ENCODE measurements at places on chromosomes 2 and 18.

- no peak for DNase-seq
Measured at GRCh38 chr2:157504623-157505022, 60.7 kb upstream of the CYTIP start.

DNA sequence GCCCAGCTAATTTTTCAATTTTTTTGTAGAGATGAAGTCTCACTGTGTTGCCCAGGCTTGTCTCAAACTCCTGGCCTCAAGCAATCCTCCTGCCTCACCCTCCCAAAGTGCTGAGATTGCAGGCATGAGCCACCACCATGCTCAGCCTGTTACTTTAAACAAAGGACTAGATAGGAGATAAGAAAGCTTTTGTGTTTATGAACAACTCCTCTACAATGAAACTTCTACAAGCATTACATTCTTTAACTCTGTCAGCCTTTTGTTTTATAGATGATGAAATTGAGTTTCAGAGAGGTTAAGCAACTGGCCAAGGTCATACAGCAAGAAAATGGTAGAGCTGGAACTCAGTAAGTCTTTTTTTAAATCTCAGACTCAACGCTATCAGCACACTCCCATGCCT lies 22.7 kb downstream of the ALPK2 start:
- no peak for DNase-seq

DNA sequence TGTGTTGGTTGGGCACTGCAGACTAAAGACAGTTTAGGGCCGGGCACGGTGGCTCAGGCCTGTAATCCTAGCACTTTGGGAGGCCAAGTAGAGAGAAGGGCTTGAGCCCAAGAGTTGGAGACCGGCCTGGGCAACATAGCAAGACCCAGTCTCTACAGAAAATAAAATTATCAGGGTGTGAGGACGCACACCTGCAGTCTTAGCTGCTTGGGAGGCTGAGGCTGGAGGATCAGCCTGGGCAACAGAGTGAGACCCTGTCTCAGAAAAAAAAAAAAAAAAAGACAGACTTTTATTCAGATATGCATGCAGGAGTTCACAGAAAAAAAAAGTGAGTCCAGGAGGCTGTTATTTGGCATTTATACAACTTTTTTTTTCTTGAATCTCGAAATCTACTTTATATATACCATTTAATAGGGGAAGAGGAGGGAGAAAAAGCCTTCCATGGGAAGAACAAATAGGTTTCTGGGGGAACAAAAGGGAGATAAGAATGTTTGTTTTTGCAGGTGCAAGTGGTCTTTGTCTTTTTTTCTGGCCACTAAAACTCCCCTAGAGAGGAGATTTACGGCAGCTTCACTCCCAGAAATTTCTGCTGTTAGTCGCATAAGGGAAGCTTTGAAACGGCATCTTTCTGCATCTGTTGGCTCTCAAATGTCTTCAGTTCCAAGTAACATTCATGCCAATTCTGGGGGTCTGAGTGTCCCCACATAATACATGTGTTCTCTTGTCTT lies 4.1 kb upstream of the MSH6 start:
- no peak for DNase-seq

DNA sequence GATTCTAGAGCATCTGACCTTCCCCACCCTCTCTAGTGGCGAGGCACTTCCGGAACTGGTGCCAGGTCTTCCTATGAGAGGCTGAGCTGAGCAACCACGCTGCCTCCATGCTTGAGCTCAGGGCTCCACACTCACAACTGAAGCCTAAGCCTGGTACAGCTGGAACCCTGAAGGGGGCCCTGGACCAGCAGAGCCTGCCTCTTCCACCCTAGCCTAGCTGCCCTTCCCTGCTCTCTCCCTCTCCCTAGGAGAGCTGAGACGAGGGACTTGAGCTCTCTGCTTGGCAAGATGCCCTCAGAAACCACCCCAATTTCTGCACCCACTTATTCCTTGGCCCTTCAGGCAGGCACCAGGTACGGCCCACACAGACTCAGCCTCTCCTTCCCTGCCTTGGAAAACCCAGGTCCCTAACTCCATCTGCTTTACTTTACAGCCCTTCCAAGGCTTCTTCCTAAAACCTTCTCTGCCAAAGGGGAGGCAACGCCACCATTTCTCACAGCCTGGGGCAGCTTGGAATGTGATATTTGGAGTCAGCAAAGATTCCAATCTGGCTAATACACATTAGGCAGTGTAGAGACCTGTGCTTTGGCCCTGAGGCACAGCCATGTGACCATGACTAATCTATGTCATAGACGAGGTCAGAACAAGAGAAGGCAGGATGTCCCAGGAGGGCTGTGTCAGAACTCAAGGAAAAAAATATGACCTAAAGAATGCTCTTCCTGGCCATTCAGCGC lies 18.8 kb downstream of the COX7A2L start:
- no peak for DNase-seq

GRCh38 chr2:88489181-88489580 lies 36.7 kb upstream of the FOXI3 start:
- DNase-seq, result peak; percentile 8

GRCh38 chr2:54455131-54455562 lies 980 bp upstream of the SPTBN1 start:
- no peak for DNase-seq

- no peak for DNase-seq
Measured at GRCh38 chr2:170512266-170512665, 202.9 kb upstream of the SP5 start.

DNA sequence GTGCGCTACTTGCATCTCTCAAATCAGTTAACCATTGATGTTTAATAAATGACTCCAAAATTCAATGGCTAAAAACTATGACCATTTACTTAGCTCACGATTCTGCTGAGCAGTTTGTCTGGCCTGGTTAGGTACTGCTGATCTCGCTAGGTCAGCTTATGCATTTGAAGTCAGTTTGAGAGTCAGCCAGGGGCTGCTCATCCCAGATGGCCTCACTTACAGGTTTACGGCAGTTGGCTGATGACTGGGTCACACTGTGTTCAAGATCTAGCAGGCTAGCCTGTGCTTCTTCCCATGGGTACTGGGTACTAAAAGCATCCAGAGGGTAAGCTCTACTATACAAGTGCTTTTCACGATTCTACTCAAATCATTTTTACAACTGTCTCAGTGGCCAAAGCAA lies 122.1 kb downstream of the DLGAP1 start:
- DNase-seq, result no peak

GRCh38 chr2:237702441-237703391 lies 75.3 kb downstream of the LRRFIP1 start:
- DNase-seq, result no peak

DNA sequence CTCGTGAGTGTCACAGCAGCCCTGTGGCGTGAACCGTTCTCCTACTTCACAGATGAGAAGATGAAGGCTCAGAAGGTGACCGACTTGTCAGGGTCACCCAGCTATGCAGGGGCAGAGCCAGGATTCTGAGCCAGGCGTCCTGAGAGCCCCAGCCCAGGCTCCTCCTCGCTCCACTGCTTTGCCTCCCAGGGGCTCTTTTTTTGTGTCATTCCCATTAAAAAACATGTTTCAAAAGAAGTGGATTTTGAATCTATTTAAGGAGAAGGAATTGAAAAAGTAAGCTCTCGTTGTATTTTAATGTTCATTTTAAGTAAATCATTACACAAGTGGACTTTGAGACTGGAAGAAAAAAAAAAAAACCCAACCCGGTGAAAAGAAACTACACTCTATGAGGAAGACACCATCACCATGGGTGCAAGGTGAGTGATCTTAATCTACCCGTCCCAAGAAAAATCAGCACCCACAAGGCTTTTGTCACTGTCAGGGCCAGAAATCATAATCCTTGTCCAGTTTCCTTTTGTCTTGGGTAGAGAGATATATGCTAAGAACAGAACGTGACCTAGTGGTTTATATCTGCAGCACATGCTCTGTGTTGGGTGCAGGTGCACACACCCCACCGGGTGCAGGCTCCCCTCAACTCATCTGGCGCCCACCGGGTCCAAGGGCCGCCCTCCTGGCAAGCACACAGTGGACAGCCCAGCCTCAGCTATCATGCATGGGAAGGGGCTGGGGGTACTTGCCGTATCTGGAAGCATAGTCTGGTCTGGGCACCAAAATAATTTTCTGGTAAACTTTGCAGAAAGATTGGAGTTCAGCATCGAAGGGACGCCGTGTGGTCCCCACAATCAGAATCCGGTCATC lies 73.5 kb upstream of the ASB18 start:
- no peak for DNase-seq

- DNase-seq, result no peak
Measured at GRCh38 chr2:177731384-177731783, 338.8 kb downstream of the AGPS start.

GRCh38 chr18:39453882-39454281 lies 1888.3 kb upstream of the CELF4 start:
- peak; percentile 59 for DNase-seq
